ENCODE measurements at places on chromosomes 4 and X.

DNA sequence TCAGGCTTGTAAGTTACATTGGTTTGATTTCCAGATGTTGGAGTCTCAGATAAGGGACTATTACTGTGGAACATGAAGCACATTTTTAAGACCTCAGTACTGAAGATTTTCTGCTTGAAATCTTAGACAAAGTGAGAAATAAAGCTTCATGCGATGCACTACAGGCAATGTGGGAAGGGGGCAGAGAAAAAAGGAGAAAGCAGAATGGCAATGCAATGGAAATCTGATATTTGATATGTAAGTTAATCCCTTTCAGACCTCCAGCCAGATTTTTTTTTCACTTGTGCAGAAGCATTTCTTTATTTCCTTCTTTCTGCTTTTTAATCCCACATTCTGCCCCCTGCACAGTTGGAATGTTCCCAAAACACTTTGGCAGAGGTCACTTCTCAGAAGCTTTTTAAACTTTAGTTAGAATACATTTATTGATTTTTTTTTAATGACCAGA is 174.3 kb downstream of the ADGRL3 start:
- DNase-seq = no peak

- DNase-seq = no peak
Observed at GRCh38 chr4:15898902-15899301, 39.6 kb downstream of the FGFBP1 start.

GRCh38 chr4:96681218-96681617 is 841.3 kb downstream of the PDHA2 start:
- no peak for DNase-seq

DNA sequence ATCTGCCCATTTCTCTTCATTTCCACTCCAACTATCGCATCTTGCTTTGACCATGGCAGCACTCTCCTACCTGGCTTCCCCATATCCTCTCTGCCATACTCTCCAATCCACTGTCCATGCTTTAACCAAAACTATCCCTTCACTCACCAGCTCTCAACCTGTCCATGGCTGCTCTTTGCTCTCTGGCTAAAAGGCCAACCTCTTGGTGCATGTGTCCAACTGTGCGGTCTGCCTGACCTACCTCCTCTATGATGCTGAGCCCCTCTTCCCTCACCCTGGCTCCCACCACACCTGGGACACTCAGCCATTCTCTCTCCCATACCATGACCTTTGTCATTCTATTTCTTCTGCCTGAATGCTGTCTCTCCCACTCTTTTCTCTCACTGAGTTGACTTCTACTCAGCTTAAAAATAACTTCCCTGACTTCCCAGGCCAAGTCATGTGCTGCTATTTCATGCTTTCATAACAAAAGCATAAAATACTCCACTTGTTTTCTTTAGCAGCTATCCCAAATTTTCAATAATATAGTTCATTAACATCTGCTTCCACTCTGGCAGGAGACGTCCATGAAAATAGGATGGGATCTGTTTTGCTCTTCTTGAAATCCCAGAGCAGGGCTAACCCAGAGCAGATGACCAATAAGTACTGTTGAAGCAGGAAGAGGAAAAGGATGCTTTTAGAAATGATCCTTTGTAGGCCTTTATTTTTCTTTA is 29.8 kb upstream of the KLF3 start:
- DNase-seq = no peak

GRCh38 chrX:153970357-153971123 is 1.1 kb downstream of the HCFC1 start:
- DNase-seq = no peak

- DNase-seq = peak; percentile 5
Observed at GRCh38 chr4:79917246-79917645, 155.8 kb downstream of the ANTXR2 start.

GRCh38 chr4:73731968-73732610 is 8.3 kb upstream of the CXCL8 start:
- DNase-seq = no peak

All from stimulated activated CD8-positive, alpha-beta memory T cell treated with anti-CD3 and anti-CD28 coated beads, Interleukin-2, amount 100 ng/mL, for 1 hour (primary cell).